ENCODE measurements at places on chromosomes 12 and 14.

GRCh38 chr14:72617391-72618031 is 276.4 kb downstream of the DPF3 start:
- DNase-seq = no peak

DNA sequence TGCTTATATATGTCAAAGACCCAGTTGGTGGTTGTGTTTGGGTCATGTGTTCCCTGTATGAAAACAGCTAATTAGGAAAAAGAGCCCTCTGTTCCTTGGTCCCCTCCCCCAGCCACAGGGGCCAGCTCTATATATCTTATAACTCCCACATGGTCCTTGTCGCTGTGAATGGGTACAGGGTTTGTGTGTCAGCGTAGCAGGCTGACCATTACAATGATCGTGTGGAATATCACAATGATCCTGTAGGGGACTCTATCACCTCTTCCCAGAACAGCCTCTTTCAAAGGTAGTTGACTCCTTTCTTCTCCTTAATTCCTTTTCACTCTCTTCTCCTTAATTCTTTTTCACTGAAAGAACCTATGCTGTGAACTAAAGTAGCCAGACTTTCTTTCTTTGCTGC is 51.6 kb upstream of the RIC8B start:
- no peak for DNase-seq

GRCh38 chr12:75526655-75527511 is 15.5 kb upstream of the KRR1 start:
- peak; percentile 74 for DNase-seq

GRCh38 chr12:66329941-66330340 is 27.6 kb downstream of the HELB start:
- DNase-seq = no peak

GRCh38 chr14:106850913-106851825 is 1324.8 kb downstream of the TMEM121 start:
- DNase-seq = no peak

DNA sequence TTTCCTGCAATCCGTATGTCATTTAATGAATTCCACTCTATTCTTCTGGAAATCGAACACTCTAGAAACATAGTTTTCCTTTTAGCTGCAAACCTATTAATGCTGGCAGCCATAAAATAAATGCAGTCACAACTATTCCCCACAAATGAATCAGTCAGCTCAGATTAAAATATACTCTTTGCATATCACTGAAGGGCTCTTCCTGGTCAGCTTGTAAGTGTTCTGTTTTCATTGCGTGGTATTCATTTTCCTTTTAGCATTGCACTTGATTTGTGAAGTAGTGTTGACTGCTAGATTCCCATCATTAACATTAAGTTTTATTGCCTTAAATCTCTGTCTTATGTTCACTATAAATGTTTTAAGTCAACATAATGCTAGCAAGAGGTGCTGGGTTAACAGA is 685.9 kb downstream of the DIO2 start:
- no peak for DNase-seq

DNA sequence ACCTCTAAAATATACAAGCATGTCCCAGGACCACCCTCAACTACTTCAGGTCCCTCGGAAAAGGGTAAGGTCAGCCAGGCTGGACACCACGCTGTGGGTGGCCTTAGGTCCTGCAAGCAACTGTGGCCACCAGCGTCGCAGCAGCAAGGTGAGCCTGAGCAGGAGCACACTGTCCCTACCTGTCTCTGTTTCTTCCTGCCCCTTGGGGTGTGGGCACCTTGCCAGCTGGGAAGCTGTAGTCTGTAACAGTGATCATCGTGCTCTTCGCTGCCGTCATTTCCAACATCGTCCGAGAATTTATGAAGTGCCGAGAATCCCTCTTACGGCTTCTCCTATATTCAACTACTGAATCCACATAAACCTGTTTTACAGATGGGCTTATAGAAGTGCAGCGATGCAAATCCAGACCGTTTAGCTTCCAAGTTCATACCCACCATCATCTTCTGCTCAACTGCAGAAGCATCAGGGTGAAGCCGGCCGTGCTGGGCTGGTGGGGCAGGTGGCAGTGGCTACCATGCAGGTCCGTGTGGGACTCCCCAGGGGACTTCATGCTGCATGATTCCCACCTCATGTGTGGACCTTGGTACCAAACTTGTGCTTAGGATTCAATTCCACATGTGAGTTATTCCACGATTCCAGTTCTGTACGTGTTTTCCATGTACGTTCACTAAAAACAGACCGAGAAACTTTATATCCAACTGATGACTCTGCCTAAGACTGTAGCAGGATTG is 361.3 kb upstream of the SFSWAP start:
- DNase-seq = no peak

GRCh38 chr14:42014301-42014700 is 407.6 kb downstream of the LRFN5 start:
- DNase-seq = no peak

DNA sequence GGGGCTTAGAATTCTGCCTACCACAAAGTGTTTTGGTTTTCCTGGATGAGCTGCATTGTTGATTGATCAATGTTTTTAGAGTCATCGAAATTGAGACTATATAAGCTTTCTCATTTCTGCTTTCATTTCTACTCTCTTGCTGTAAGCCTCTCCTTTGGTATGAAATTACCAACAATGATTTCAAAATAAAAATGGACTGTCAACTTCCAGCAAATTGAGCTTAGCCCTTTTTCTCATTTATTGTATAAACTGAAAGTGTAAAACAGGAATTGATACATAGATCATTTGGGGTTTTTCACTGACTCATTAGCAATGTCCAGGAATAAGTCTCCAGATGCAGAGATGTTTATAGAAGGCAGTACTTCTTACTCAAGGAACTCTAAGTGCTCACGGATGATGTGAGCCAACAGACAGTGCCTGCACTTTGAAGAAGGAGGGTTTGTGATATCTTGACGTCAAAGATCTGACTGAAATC is 20.0 kb upstream of the PCNX1 start:
- DNase-seq = no peak

DNA sequence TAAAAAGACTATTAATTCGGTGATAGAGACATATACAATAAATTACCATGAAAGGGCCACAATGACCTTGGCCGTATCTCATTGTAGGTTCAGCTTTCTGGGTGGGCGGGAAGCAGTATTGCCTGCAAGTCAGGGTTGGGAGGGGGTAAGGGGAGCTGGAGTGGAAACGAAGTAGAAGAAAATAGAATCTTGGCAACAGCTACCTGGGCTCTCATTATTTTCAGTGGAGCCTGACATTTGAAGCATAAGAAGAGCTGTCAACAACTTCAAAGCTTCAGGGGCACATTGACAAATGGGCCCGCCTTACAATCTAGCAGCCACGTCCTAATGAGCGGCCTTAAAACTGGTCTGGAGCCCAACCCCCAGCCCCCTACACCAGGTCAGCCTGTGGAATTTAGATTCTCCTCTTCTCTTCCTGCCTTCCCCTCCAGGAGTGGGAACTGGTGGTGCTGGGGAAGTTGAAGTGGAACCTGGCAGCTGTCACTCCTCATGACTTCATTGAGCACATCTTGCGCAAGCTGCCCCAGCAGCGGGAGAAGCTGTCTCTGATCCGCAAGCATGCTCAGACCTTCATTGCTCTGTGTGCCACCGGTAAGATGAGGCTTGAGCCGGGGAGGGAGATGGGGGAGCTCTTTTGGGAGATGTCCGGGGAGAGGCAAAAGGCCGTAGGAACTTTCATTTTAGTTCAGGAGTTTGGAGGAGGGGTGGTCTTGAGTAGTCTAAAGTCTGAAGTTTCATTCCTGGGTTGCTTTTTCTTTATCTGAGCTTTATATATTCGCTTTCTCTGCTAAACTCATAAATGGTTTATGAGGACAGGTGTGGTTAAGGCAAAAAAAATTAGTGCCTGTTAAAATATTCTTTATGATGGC is 5.0 kb downstream of the CCND2 start:
- peak; percentile 66 for DNase-seq

- peak; percentile 77 for DNase-seq
These were observed 44.2 kb upstream of the MMP17 start for GRCh38 chr12:131783915-131784541.

- DNase-seq = peak; percentile 71
These were observed 55.2 kb upstream of the CERS5 start for GRCh38 chr12:50222275-50222783.

DNA sequence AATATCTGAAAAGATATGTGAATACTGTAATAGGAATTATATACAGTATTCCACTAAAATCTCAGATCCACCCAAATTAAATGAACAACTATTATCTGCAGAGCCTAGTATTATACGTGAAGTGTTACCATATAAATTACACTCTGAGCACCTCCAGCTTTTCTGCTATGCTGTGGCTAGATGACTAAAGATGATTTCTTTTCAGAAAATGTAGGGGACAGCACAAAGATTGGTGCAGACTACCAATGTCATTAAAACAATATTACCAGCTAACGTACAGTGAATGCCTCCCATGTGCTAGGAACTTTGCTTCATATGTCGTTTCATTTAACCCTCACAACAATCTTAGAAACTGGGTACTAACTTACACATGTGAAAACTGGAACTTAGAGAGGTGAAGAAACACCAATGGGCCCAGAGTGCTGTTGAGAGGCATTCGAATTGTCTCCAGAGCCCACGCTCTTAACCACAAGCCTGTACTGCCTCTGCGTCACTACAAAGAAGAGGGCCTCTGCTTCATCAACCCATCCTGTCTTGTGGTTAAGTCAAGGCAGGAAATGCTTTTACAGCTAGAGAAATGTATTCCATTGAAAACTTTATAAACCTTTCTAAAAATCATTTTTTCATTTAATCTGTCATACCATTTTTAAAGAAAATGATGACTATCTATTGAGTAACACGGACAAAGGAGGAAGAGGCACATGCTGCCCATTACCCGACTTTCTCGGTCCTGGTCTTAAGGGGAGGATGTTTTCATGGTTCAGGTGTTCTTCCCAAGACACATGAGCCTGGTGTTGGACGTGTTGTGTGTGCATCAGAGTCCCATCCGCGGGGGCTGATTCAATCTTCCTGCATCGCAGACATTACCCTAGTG is 1.3 kb downstream of the GPR65 start:
- peak; percentile 89 for DNase-seq

- peak; percentile 89 for DNase-seq
These were observed 71.3 kb downstream of the ANKRD9 start for GRCh38 chr14:102437997-102438915.

GRCh38 chr12:62760779-62761178 is 174.2 kb downstream of the PPM1H start:
- peak; percentile 37 for DNase-seq

GRCh38 chr12:67182551-67182950 is 86.6 kb upstream of the CAND1 start:
- no peak for DNase-seq

- no peak for DNase-seq
These were observed 7.5 kb upstream of the PTPRR start for GRCh38 chr12:70928071-70928470.

- no peak for DNase-seq
These were observed 30.3 kb upstream of the GPR68 start for GRCh38 chr14:91274796-91275195.

- no peak for DNase-seq
These were observed 17.1 kb downstream of the SLC24A4 start for GRCh38 chr14:92340071-92340470.

DNA sequence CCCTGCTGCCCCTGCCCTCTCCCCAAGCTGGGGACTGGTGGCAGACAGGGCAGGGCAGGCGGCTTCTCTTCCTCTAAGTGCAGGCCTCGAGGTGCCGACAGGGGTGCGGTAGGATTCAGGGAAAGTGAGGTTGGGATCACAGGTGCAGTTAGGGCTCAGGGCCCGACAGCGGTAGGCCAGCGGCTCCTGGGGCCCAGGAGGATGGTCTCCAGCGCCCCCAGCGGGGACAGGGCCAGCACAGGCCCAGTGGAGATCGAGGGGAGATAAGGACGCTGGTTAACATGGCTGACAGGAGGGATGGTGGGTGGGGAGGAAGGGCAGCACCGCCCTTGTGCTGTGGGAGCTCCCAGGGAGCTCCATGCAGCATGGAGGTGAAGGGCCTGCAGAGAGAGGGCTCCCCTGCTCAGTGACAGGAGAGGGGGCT is 935 bp upstream of the CRIP1 start:
- peak; percentile 91 for DNase-seq

- DNase-seq = no peak
These were observed 22.0 kb downstream of the TTC9 start for GRCh38 chr14:70663707-70664179.

DNA sequence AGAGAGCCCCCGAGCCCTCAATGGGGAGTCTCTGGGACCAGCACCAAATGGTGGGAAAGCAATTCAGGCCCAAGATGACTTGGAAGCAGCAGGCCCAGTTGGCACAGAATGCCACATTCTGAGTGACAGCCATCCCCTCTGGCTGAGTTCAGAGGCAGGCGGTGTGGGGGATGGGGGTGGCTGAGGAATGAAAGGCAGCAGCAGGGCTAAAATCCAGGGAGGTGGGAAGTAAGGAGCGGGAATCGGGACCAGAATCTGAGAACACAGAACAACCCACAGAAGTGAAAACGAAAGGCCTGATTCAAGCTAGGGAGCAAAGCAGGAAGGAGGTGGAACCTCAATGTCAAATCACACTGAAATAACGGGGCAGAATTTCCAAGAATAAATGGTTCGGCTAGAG is 171.2 kb downstream of the CALM1 start:
- no peak for DNase-seq

GRCh38 chr12:130459916-130460315 is 122.2 kb downstream of the PIWIL1 start:
- DNase-seq = no peak

GRCh38 chr14:69424149-69424923 is 25.8 kb downstream of the SLC39A9 start:
- no peak for DNase-seq

DNA sequence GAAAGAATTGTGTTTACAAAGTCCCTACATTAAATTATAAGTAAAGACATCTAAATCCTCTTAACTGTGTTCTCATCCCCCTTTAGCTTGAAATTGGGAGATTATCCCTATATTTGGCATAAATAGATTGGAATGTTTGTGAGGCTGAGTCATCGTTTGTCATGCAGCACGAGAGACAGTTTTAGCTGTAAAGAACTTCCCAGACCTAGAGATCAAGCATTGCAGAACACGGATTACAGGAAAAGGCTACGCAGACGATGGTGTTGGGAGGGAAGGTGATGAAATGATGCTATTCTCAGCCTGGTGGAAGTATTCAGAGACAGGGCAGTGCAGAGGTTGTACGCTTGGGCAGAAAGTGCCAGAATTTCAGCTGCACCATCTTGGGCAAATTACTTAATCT is 93.8 kb downstream of the PTPRB start:
- DNase-seq = no peak

DNA sequence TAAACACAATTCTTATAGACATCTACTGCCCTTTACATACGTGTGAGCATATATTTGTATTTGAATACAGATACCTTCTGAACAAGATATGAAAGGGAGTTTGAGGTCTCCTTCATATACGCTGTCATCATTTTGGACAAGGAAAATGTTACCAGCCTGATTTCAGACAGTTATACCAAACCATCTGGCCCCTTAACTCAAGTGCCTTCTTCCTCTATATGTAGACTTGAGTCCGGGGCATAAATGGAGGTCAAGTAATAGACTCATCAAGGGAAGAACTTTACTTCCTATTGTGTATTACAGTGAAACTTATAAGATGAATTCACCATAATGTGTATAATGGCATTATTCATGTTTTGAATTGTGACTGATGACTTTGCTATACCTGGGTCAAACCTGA is 52.2 kb downstream of the FAR2 start:
- no peak for DNase-seq

All from hematopoietic multipotent progenitor cell treated with erythropoietin and hydrocortisone succinate and interleukin-3 and kit ligand, for 4 days (in vitro differentiated cells).